ENCODE measurements at places on chromosomes 16 and 17.

DNA sequence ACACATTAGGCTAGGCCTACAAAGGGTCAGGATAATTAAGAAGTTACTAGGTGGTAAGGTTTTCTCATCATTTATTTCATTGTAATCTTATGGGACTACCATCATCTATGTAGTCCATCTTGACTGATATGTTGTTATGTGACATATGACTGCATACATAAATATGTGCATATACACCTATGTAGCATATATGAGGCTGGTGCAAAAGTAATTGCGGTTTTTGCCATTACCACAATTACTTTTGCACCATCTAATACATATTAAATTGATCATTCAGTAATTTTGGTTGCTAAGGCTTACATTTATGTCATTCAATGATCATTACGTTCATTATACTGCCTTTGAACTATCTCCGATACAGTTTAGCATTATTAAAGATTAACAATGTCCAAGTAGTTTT is 167.8 kb upstream of the AXIN2 start:
- no peak for DNase-seq

DNA sequence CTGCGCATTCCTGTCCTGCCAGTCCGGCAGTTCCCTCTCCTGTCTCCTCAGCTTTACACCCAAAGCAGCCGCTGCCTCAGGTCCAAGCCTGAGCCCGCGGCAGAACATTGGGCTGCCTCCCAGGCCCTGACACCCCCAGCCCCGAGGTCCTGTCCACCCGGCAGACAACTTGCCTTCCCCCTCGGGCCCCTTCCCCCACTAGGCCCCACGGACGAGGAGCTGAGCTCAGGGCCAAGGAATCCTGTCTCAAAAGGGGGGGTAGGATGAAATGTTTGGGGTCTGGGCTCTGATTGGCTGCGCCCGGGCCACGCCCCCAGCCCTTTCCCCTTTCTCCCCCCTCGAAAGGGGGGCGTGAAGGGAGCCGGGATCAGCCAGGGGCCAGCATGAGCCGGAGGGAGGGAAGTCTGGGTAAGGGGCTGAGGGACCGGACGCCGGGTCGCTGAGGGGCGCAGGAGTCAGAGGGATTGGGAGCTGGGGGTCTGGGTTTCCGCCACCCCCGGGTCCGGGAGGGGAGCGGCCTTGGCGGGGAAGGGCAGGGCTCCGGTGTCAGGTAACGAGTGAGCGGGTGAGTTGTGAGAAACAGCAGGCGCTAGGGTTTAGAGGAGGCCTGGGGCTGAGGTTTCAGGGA is at the start of gene CTF1:
TSS of gene CTF1 (plus strand) at position 354 of the 628 bp plus-strand sequence. CDS start at position 384, 30 bp downstream.
- DNase-seq, result peak; percentile 90

DNA sequence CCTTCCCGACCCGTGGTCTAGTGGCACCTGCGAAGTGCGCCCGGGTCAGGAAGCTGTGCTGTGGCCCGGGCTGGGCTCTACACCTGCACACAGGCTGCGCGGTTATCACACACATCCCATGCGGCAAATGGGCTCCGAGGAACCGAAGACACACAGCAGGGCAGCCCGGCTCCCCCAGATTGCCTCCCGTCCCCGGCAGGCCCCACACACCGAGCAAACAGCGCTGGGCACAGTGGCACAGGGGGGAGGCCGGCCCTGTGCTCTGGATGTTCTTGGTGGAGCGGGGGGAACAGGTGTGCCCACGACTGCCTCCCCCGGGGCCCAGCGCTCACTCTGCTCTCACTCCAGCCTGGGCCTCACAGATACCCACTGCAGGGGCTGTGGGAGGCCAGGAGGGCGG is 28.9 kb upstream of the PABPN1L start:
- DNase-seq, result no peak

DNA sequence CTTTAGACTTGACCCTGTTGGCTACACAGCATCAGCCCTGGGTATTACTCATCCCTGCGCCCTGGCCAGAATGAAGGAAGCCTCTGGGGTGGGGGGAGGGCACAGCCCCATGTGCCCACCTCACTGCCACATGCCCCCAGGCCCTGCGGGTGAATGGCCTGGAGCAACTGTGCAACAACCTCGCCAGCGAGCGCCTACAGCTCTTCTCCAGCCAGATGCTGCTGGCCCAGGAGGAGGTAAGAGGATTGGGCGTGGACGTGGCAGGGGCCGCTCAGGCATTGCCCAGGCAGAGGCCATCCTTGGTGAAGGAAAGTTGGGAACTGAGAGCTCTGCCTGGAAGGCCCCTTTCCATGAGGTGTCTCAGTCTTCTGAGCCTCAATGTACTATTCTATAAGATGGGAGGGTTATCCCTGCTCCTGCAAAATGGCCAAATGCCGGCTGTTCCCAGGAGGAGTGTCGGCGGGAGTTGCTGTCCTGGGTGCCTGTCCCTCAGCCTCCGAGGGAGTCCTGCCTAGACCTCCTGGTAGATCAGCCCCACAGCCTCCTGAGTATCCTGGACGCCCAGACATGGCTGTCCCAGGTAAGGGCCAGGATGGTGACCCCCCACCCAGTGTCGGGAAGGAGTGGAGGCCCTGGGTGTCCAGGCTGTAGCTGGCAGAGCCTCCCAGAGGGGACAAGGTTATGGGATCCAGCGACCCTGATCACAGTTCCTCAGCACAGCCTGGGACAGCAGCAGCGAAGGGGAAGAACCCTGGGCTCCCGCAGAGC is 8.9 kb downstream of the MYO15B start:
- DNase-seq, result no peak

- peak; percentile 68 for DNase-seq
These were observed 48.2 kb upstream of the MEIOC start for GRCh38 chr17:44607836-44608690.

DNA sequence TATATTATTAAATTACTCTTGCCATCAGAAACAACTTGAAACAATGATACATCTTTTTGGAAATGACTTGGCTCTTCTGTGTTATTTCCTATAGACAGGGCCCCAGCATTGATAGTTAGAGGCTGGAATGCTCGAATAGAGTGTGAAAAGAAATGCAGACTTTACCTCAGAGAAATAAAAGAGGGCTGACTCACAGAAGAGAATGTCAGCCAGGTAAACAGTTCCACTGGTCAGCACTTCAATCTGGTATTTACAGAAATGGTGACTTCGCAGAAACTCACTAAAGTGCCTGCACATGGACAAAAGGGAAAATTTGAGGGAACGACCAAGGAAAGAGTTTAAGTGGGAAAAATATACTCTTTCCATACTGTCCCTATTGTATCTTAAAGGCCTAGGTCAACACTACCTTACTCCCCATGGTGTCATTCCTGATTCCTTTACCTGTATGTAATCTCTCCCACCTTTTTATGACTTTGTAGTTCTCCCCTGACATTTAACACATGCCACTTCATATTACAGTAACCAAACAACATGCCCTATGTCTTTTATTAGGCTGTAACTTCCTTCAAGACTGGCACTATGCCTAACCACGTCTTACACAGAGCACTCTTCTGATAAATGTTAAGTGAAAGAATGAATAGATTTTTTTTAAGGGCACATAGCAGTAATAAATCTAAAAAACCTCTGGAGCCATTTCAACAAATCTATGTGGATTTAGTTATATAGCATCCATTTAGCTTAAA is 36.7 kb downstream of the AKAP10 start:
- DNase-seq, result no peak

GRCh38 chr17:39517224-39517623 is 55.9 kb downstream of the CDK12 start:
- DNase-seq, result no peak

GRCh38 chr16:72068930-72069329 is 5.9 kb downstream of the HPR start:
- DNase-seq, result no peak

DNA sequence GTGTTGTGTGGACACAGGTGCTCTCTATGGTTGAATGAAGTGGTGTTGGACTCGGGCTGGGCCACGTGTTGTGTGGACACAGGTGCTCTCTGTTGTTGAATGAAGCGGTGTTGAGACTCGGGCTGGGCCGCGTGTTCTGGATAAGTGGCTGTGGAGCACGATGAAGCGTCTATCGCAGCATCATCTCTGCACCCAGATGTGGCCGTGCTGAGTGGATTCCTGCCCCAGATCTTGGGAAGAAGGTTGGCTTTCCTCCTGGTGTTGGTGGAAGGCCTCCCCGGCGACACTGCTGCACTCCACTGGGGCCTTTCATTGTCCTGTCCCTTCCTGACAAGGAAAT is 69.1 kb downstream of the RPTOR start:
- no peak for DNase-seq

- no peak for DNase-seq
These were observed 521.7 kb upstream of the EEF2KMT start for GRCh38 chr16:5619304-5619703.

GRCh38 chr17:79983456-79983855 is 52.2 kb downstream of the TBC1D16 start:
- no peak for DNase-seq

DNA sequence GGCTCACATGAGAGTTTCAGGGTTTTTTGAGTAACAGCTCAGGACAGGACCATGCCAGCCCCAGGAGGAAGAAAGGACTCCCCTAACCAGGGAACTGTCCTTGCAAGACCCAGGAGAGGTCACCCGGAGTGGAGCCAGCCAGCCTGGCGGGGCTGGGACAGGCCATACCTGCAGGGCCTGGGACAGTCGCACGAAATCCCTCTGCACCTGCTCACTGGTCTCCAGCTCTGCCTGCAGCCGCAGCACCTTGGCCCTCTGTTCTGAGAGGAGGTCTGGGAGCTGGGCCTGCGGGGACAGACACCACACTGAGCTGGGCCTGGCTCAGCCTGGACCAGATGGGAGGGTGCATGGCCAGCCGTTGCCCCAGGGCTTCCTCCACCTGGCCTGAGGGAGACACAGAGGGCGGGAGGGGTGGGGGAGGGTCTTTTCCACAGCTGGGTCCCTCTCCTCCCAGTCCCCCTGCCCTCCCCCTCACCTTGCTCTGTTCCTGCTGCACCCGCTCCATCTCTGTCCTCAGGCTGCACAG is 19.7 kb downstream of the RABEP2 start:
- no peak for DNase-seq

DNA sequence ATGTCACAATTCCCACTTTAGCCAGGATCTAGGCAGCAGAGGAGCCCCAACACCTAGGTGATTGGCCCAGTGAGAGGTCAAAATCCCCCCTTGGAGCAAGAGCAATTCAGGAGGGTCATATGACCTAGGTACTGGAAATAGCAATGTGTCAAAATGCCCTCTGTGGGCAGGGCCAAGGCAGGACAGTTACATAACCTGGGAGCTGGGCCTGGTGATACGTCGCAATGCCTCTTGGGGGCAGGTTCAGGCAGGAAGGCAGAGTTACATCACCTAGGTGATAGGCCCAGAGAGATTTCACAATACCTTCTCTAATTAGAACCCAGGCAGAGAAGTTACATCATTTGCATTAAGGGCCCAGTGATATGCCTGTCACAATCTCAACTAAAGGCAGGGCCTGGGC is 1906.3 kb downstream of the TP53TG3F start:
- DNase-seq, result no peak

DNA sequence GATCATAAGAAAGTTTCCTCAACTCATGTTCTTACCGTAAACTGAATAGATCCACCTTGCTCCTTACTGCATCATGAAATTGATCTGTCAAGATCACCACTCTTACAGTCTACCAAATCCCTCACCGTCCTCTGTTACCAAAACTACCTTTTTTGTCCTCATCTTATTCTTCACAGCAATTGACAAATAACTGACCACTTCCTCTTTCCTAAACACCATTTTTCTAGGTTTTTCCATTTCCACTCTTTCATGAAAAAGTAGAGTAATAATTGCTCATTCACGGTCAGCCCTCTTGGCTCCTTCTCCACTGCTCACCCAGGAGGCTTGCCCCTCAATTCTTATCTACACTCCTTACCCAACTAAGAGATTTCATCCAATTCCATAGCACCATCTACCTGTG is 44.9 kb downstream of the ABCA5 start:
- no peak for DNase-seq

DNA sequence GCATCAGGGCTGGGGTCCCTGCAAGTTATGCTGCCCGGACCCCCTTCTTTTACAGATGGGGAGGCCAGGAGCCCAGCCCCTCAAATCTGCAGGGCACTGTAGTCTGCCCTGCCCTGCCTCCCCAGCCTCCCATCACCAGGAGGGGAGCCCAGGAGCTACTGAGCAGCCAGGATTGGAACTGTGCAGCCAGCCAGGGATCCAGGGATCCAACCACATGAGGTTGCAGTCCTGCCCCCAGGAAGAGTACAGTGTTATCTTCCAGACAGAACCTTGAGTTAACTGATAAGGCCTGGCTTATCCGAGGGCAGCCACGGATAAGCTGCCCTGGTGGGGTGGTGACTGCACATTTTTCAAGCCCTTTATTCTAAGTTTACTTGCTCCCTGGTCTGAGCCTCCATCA is 11.4 kb upstream of the NDRG4 start:
- peak; percentile 26 for DNase-seq

- no peak for DNase-seq
These were observed 130.2 kb downstream of the MYO1D start for GRCh38 chr17:32746698-32747097.

DNA sequence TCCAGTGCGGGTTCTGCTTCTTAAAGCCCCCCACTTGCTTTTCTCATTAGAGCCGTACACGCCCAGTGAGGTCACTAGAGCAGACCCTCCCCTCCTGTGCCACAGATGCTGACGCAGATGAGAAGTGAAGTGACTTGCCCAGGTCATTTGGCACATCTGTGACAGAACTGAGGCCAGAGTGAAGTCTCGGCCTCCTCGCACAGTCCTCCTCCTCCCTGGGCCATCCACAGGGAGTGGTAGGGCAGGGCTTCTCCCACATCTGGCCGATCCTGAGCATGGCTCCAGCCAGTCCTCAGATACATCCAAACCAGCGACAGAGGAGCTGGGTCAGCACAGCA is 15.3 kb upstream of the TBX2 start:
- no peak for DNase-seq

DNA sequence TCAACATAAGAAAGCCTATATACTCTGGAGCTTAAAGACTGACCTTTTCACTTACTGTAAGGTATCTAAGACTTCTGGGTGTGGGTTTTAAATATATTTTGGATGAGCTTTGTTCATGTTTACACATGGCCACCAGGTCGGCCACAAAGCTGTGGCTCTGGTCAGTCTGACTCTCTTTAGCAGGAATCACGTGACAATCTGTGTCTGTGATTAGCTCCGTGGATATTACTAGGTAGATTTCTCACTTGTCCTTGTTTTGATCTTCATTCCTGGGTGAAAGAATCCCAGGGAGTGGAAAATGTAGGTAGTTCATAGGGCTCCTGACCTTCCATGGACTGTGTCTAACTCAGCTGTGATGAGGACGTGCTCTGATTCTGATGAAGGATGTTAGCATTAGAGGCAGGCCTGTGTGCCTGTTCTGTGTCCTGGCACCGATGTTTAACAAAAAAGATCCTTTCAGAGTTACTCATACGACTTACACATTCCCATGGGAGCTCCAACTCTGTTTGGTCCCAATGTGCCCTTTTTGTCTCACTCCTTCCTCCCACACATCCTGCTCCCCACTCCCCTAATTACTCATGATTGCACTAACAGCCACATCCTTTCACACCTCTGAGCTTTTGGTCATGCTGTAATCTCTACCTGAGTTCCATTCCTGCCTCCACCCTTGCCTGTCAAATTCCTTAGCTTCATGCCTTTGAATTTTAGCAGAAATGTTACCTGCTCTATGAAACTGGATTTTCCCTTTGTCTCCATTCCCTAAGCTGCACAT is 425.1 kb downstream of the MAF start:
- no peak for DNase-seq

- DNase-seq, result peak; percentile 94
These were observed 1.0 kb upstream of the SLC38A8 start for GRCh38 chr16:84043486-84044117.

GRCh38 chr17:31674717-31675349 is 184.2 kb downstream of the COPRS start:
- DNase-seq, result no peak
